ENCODE measurements at places on chromosomes 5 and 9.
A peak's percentile ranks its signal among the peaks of the same experiment; 100 is the strongest.

GRCh38 chr5:14178671-14179211, 35.6 kb downstream of the TRIO start:
- DNase-seq: no peak

GRCh38 chr9:114518599-114519022, 13.3 kb upstream of the WHRN start:
- peak; percentile 41 for DNase-seq

GRCh38 chr5:158623971-158624370, 475.7 kb downstream of the EBF1 start:
- no peak for DNase-seq

DNA sequence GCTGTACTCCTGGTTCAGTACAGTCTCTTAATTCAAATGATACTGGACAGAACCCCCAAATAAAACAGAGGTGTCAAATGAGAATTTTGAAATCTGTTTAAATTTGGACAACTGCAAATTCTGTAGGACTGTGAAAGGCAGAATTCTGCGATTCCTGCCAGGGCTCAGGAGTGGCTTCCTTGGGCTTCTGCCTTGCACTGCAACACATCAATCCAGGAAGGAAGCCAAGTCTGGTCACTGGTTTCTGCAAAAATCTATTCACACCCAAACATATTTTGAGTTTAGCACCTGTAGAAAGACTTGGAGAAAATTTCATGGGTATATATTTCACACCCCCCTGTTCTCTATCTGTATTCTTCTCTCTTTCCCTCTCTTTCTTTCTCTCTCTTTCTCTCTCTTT, 37.5 kb upstream of the FST start:
- DNase-seq: no peak

- DNase-seq: no peak
Measured at GRCh38 chr9:70959366-70959765, 162.1 kb downstream of the TRPM3 start.

- DNase-seq: no peak
Measured at GRCh38 chr9:130590305-130590704, 10.9 kb downstream of the FUBP3 start.

GRCh38 chr5:142357469-142358090, 32.8 kb upstream of the SPRY4 start:
- DNase-seq: no peak

Measured in GM13977 (cell line).